ENCODE measurements at places on chromosomes 11 and 22. TPM values are rescaled to one million over a fixed set of nuclear protein-coding genes. Genes with fewer than 3 reads are reported as not detected.
A peak's percentile ranks its signal among the peaks of the same experiment; 100 is the strongest.

PTPN5 gene
- total RNA-seq: not detected

DNA sequence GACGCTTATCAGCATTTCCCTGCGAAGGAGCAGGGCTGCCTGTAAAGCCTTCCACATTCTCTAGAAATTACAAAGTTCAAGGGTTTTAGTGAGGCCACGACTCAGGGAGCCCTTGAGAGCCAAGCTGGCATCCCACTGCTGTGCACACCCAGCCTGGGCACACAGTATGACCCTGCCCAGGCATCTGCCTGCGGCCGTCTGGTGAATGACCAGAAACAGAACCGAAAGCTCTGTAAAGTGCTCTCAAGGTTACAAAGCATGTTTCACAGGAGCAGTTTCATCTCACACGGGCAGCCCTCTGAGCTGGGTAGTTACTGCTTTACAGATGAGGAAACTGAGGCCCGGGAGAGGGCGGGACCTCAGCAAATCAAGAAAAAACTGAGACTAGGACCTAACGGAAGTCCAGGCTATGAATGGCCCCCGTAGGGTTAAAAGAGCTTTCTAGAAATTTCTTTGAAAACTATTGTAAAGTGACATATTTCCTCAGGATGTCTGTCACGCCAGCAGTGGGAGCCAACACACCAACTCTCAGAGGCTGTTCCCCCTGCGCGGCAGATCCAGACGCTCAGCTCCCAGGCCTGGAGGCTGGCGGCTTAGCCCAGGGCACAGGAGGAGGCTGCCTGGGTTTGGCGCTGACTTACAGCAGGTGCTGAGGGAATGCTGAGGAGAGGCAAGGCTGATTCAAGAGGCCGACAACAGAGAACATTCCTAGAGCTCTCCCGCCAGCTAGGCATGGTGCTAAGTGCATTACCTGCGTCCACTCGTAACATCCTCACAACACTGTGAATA lies 7.7 kb upstream of the TCF20 start:
- peak; percentile 50 for DNase-seq
- no peak overlapping the region for H3K27ac ChIP-seq
- H3K4me3 ChIP-seq: no peak overlapping the region
- peaks cover 8% of the 10 kb centered on the region for H3K27me3 ChIP-seq
- no peaks in the 10 kb centered on the region for H3K36me3 ChIP-seq
- peaks cover 4% of the 10 kb centered on the region for H3K4me1 ChIP-seq

DNA sequence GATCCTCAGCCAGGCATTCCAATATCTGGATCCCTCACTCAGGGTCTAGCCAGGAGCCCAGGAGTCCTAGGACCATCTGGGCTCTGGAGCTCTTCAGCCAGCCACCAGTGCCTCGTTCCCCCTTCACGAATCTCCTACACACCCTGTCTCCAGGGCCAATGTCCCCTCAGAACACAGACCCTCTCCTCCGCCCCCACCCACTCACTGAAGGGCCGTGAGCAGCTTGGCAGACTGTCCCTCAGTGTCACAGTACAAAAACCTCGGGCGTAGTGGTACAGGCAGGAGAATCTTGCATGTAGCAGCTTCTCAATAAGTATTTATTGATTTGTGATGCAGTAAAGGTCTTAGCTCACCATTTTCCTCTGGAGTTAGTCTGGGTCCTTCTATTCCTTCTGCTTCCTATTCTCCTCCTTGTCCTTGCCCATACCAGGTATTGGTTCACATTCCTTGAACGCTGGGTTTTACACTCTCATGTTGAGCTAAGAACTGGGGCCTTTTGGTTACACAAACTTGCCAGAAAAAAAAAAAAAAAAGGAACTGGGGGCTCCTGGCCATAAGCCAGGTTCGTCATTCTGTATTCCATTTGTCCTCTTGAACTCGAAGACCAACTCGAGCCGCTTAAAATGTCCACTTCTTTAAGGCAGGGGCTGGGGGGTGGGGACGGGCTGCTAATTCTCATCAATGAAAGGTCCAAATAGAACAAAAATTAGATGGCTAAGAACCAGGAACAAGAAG lies 2.3 kb downstream of the CXCR5 start:
- no peaks in the 10 kb centered on the region for H3K27me3 ChIP-seq
- no peaks in the 10 kb centered on the region for H3K36me3 ChIP-seq
- peak overlapping the region; percentile 30 for H3K27ac ChIP-seq
- no peak overlapping the region for H3K4me3 ChIP-seq
- no peak for DNase-seq

DNA sequence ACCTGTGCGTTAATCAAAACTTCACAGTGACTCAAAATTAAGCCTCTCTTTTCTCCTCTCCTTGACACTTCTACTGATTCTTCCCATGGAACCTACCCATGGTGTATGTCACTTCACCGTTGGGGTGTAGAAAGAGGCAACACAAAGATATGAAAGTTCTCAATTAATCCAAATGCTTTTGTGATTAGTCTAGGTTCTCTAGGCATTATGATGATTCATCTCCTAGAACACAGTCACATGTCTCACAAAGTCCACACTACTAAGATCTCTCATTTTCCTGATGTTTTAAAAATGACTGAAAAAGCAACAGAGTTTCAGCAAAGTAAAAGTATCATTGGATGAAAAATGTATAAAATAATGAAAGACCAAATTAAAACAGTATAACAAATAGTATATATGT lies 13.7 kb upstream of the SCGB2A2 start:
- H3K27me3 ChIP-seq: peaks cover 33% of the 10 kb centered on the region
- DNase-seq: no peak
- no peak overlapping the region for H3K4me3 ChIP-seq
- H3K4me1 ChIP-seq: no peaks in the 10 kb centered on the region
- peaks cover 6% of the 10 kb centered on the region for H3K36me3 ChIP-seq
- no peak overlapping the region for H3K27ac ChIP-seq

DNA sequence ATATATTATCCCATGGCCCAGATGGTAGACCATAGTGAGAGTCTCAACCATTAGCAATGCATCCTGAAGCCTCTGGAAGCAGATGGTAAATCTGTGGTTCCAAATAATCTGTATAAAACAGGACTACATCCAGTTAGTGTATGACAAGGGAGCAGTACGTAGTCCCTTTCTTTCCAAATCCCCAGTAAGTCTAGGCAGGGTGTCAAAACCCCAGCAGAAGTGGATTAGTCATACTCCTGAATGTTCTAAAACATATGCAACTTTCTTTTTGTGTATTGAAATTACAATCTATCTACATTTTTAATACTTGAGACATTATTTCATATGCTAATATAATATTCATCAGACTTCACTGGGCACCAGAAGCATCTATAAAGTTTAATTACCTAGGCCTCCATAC lies 295.1 kb upstream of the ANO5 start:
- DNase-seq: no peak
- H3K4me3 ChIP-seq: no peak overlapping the region
- peaks cover 2% of the 10 kb centered on the region for H3K27me3 ChIP-seq
- H3K4me1 ChIP-seq: no peaks in the 10 kb centered on the region
- H3K36me3 ChIP-seq: no peaks in the 10 kb centered on the region

FAM111B gene
- 1.3 TPM for total RNA-seq

GRCh38 chr11:128687321-128687720 lies 6.6 kb upstream of the FLI1 start:
- H3K27ac ChIP-seq: no peak overlapping the region
- no peak for DNase-seq
- peaks cover 54% of the 10 kb centered on the region for H3K27me3 ChIP-seq
- H3K4me1 ChIP-seq: peaks cover 45% of the 10 kb centered on the region
- H3K36me3 ChIP-seq: no peaks in the 10 kb centered on the region

SHANK3 gene
- total RNA-seq: 7.5 TPM

TNNT3 gene
- total RNA-seq: 1.3 TPM

DNA sequence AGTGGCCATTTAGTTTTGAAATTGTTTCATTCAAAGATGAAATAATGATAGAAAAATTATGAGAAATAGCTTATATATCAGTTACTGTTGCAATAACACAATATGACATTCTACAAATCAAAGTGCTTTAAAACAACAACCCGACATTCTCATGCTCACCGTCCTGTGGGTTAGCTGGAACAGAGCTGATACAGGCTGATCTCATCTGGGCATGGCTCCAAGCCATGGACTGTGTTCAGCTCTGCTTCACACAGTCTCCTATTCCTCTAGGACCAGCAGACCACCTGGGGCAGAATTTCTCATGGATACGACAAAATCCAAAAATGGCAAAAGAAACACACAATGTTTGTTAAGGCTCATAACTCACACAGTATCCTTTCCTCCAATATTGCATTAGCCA lies 178.6 kb downstream of the CNTN5 start:
- H3K4me3 ChIP-seq: no peak overlapping the region
- H3K4me1 ChIP-seq: no peaks in the 10 kb centered on the region
- peaks cover 5% of the 10 kb centered on the region for H3K27me3 ChIP-seq
- no peak for DNase-seq

SLC22A12 gene
- not detected for total RNA-seq

- no peaks in the 10 kb centered on the region for H3K27me3 ChIP-seq
- H3K27ac ChIP-seq: peak overlapping the region; percentile 74
- peak overlapping the region; percentile 44 for H3K4me3 ChIP-seq
- H3K36me3 ChIP-seq: no peaks in the 10 kb centered on the region
Measured at GRCh38 chr11:62444835-62445234, 26.0 kb downstream of the SCGB1A1 start.

- H3K36me3 ChIP-seq: no peaks in the 10 kb centered on the region
- no peaks in the 10 kb centered on the region for H3K27me3 ChIP-seq
- H3K27ac ChIP-seq: no peak overlapping the region
Measured at GRCh38 chr11:100757646-100758045, 70.6 kb downstream of the ARHGAP42 start.

GCAT gene
- 24.8 TPM for total RNA-seq

DNA sequence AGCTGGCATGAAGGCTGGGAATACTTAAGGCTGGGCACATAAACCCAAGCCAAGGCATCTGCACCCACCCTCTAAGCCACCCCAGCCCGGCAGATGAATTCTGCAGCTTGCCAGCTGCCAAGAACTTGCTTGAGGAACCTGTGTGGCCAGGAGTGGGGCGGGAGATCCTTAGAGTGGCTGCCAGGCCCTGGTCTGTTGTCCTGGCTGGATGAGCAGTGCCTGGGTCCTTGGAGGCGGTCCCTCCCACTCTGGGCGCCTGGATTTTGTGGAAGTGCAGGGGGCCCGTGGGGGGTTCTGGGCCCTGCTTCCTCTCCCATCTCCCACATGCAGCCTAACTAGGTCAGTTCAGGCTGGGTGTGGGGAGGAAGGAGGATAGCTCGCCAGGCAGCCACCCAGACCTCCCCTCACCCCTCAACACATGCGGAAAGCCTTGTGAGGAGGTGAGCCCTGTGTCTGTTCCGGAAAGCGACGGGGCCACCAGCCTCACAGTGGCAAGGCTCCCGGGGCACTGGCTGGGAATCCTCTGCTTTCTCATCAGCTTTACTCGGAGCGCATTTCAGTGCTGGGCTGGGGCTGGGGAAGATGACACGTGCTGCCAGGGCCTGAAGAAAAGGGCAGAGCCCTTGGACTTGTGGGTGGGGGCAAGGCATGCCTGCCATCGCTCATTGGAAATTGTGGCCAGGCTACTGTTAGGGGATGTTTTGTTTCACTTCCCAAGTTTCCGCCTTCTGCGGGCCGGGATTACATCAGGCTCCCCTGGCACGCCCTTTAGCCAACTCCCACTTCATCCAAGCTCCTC lies 8.4 kb downstream of the DAGLA start:
- DNase-seq: no peak
- H3K36me3 ChIP-seq: no peaks in the 10 kb centered on the region
- peak overlapping the region; percentile 61 for H3K27ac ChIP-seq
- H3K4me3 ChIP-seq: no peak overlapping the region
- H3K4me1 ChIP-seq: peaks cover 5% of the 10 kb centered on the region
- H3K27me3 ChIP-seq: no peaks in the 10 kb centered on the region

GRCh38 chr22:32469799-32470212 lies 4.8 kb upstream of the FBXO7 start:
- H3K4me3 ChIP-seq: no peak overlapping the region
- peak overlapping the region; percentile 45 for H3K27ac ChIP-seq
- H3K27me3 ChIP-seq: peaks cover 16% of the 10 kb centered on the region
- no peaks in the 10 kb centered on the region for H3K36me3 ChIP-seq
- peaks cover 12% of the 10 kb centered on the region for H3K4me1 ChIP-seq

GRCh38 chr11:16805938-16806337 lies 67.5 kb downstream of the C11orf58 start:
- DNase-seq: no peak
- peaks cover 1% of the 10 kb centered on the region for H3K36me3 ChIP-seq
- H3K4me3 ChIP-seq: no peak overlapping the region
- no peaks in the 10 kb centered on the region for H3K27me3 ChIP-seq

DNA sequence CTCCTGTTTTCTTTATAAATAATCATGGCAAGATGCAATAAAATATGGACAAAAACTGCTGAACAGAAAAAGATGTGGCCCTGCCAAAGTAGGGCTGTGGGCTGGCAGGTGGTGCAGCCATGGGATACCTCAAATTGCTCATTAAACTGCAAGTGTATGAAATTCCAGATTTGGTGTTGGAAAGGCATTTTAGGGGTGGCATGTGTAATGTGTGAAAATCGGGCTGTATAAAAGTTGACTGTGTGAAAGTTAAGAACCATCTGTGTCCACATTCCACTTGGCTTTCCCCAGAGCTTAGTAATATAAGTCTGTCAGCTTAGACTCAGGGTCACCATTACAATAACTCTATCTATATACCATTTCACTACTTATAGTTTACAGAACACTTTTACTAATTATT lies 34.8 kb upstream of the FZD4 start:
- no peaks in the 10 kb centered on the region for H3K27me3 ChIP-seq
- H3K27ac ChIP-seq: peak overlapping the region; percentile 63
- no peak for DNase-seq
- H3K36me3 ChIP-seq: no peaks in the 10 kb centered on the region
- no peak overlapping the region for H3K4me3 ChIP-seq

- peaks cover 6% of the 10 kb centered on the region for H3K4me1 ChIP-seq
- H3K4me3 ChIP-seq: no peak overlapping the region
- DNase-seq: no peak
- no peak overlapping the region for H3K27ac ChIP-seq
- H3K36me3 ChIP-seq: peaks cover 20% of the 10 kb centered on the region
- H3K27me3 ChIP-seq: no peaks in the 10 kb centered on the region
Measured at GRCh38 chr22:49871482-49871881, 17.8 kb downstream of the ZBED4 start.

Measured in chondrocyte (in vitro differentiated cells).